SK-N-SH treated with all-trans-retinoic acid at 6 μM for 48 hours (cell line): ENCODE measurements at places on chromosomes 3 and 15.

DNA sequence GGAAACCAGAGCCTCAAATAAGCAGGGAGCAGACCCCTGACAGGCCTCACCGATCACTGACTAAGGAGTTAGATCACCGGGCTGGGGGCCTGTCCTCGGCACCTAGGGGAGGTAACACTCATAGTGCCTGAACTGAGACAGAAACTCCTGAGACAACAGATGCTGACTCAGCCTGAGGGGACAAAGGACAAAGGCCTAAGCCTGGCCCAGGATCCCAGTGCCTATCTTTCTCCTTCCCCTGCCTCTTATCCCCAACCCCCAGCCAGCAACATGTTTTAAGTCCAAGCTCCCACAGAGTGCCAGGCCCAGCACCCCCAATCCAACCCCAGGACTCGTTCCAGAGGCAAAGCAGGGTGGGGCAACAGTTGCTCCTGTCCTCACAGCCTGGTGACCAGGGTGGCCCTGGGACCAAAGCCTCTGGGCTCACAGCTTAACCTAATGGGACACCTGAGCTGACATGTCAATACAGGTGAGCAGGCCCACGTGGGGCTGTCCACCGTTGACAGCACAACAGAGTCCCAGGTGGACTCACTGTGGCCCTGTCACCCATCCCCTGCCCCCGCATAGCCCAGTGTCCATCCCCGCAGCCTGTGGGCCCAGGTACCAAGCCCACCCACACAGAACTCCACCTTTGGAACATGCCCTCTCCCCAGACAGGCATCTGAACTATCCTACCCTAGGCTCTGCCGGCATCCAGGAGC is 37.4 kb downstream of the ADCY5 start:
- ATAC-seq: no peak

DNA sequence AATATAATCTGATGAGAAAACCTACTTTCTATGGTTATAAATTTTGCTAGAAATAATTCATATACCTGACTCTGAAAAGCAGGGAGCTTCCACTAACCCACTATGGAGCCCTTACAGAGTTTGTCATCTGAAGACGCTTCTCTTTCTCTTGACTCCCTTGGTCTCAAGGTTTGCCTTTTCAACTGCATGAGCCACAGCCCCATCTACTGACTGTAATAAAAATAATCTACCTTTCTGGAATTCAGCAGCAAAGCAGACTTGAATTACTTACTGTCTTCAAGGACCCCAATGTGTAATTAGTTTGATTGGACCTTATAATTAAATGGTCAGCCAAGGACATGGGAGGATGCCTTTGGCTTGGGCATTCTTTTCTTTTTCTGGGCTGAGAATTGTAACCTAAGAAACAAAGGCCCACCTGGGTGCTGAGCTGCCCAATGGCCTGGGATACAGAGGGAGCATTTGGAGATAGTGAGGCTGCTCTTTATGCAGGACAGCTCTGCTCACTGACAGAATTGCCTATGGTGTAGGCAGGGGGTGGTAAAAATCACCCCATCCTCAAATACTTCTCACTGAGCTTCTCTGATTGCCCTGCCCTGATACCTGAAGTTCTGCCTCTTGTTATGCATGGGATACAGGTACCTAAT is 178.6 kb upstream of the TRIM42 start:
- no peak for ATAC-seq

DNA sequence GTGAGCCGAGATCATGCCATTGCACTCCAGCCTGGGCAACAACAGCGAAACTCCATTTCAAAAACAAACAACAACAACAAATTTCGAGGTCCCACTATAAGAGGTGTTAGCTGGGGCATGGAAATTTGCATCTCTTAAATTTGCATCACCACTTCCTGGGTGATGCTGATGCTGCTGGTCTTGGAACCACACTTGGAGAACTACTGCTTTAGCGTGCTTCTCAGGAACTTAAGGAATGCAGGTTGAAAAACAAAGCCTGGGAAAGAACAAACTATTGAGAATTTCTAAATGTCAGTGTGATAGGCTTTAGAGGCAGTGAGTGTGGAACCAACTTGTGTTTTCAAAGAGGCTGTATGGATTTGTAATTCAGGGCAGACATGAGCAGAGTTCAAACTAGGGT is 858.4 kb upstream of the ARPP21 start:
- ATAC-seq: no peak

GRCh38 chr3:59876533-59877062 is 826.8 kb upstream of the CFAP20DC start:
- ATAC-seq: no peak

GRCh38 chr15:60392601-60392985 is 5.2 kb downstream of the ANXA2 start:
- ATAC-seq: peak; percentile 18

GRCh38 chr3:72630327-72630968 is 217.8 kb downstream of the SHQ1 start:
- no peak for ATAC-seq
